ENCODE measurements at places on chromosomes 4 and X.

DNA sequence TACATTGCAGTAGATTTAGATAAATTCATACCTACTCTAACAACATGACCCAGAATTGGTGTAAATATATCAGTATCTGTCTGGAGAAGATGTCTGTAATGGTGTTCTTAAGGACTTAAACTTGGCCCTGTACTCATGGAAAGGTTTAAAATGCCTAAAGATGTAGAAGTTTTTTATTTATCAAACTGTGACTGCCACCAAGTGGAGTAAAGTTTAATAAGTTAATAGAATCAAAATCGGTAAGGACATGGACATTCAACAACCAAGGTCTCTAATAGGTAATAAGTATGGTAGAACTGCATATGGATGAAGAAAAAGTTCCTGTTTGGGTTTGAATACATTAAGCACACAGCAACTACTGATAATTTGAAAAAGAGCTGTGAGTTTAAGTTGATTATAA is 474.0 kb upstream of the NDST3 start:
- no peak for DNase-seq

GRCh38 chr4:19151684-19152083 is 1100.0 kb upstream of the SLIT2 start:
- no peak for DNase-seq

GRCh38 chr4:105551965-105552746 is at the start of gene ARHGEF38:
TSS of gene ARHGEF38 (plus strand) at chr4:105552620. CDS start at chr4:105552766, 146 bp downstream.
- no peak for DNase-seq

GRCh38 chrX:39508300-39508692 is 589.5 kb downstream of the BCOR start:
- no peak for DNase-seq

Measured in neuronal stem cell (in vitro differentiated cells).